ENCODE measurements at places on chromosomes 2 and 18.

GRCh38 chr2:220181165-220181564, 553.7 kb downstream of the SLC4A3 start:
- DNase-seq = no peak

GRCh38 chr18:27845897-27846296, 331.0 kb downstream of the CDH2 start:
- DNase-seq = no peak

- no peak for DNase-seq
Observed at GRCh38 chr2:69237070-69237670, 149.9 kb downstream of the GFPT1 start.

GRCh38 chr2:27954771-27955383, 64.3 kb downstream of the BABAM2 start:
- DNase-seq = no peak

- no peak for DNase-seq
Observed at GRCh38 chr2:62794791-62795190, 89.3 kb downstream of the EHBP1 start.

- no peak for DNase-seq
Observed at GRCh38 chr2:71459084-71459431, 5.7 kb downstream of the DYSF start.

- no peak for DNase-seq
Observed at GRCh38 chr2:183991968-183992367, 606.4 kb upstream of the ZNF804A start.

- DNase-seq = no peak
Observed at GRCh38 chr2:224843141-224843540, 127.0 kb upstream of the CCDC195 start.

GRCh38 chr18:76564117-76564516, 69.1 kb upstream of the ZNF516 start:
- DNase-seq = no peak

DNA sequence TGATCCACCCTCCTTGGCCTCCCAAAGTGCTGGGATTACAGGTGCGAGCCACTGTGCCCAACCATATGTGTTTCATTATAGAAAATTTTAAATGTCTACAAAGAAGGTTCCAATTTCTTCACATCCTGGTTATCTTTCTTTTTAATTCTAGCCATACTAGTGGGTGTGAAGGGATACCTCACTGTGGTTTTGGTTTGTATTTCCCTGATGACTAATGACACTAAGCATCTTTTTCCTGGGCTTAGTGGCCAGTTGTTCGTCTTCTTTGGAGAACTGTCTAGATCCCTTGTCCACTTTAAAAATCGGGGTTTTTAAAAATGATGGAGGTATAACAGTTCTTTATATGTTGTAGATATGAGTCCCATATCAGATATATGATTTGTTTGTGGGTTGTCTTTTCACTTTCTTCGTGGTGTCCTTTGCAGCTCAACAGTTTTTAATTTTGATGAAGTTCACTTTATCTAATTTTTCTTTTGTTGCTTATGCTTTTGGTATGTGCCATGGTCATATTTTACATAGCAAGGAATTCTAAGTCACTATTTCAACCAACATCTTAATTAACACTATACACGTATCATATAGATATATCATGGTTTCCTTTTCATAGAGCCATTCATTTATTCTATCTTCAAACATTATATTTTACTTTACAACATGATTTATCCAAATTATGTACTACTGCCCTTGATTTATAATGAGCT, 135.0 kb upstream of the RIOK3 start:
- no peak for DNase-seq

- DNase-seq = no peak
Observed at GRCh38 chr2:240456447-240457222, 21.2 kb downstream of the GPC1 start.

GRCh38 chr2:68196120-68196716, 38.5 kb downstream of the PNO1 start:
- DNase-seq = no peak

DNA sequence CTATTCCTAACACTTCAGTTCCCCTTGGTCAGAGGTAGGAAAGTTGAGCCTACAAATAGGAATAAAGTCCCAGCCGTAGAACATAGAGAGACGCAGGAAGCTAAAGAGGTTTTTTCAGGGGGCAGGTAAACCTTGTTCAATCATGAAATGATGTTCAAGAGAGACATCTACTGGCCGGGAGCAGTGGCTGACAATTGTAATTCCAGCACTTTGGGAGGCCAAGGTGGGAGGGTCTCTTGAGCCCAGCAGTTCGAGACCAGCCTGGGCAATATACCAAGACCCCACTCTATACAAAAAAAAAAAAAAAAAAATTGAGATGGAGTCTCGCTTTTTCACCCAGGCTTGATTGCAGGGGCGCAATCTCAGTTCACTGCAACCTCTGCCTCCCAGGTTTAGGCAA, 66.7 kb upstream of the DNAJC10 start:
- no peak for DNase-seq

Data from hippocampal formation (tissue), 2 donors.